Astrocyte of the spinal cord (primary cell): ENCODE measurements at places on chromosomes 3 and 15.

GRCh38 chr3:98967758-98968157, 66.3 kb upstream of the DCBLD2 start:
- no peak for DNase-seq

DNA sequence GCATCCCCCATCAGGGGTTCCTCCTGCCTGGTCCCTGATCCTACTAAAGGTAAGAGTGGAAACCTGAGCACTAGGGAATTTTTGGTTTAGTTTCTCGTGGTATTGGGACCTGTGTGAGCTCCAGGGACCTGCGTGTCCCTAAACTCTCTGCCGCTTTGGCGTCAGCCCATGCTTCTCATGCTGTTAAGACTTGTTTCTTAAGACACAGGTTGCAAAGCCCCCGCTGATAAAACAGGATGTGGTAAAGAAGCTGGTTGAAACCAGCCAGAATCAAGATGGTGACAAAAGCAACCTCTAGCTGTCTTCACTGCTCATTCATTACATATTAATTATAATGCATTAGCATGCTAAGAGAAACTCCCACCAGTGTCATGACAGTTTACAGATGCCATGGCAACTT, 64.6 kb downstream of the LYZL4 start:
- DNase-seq, result no peak

- no peak for DNase-seq
Observed at GRCh38 chr3:114310695-114311094, 16.9 kb downstream of the TIGIT start.

- DNase-seq, result no peak
Observed at GRCh38 chr15:27175472-27176153, 204.6 kb downstream of the GABRG3 start.

DNA sequence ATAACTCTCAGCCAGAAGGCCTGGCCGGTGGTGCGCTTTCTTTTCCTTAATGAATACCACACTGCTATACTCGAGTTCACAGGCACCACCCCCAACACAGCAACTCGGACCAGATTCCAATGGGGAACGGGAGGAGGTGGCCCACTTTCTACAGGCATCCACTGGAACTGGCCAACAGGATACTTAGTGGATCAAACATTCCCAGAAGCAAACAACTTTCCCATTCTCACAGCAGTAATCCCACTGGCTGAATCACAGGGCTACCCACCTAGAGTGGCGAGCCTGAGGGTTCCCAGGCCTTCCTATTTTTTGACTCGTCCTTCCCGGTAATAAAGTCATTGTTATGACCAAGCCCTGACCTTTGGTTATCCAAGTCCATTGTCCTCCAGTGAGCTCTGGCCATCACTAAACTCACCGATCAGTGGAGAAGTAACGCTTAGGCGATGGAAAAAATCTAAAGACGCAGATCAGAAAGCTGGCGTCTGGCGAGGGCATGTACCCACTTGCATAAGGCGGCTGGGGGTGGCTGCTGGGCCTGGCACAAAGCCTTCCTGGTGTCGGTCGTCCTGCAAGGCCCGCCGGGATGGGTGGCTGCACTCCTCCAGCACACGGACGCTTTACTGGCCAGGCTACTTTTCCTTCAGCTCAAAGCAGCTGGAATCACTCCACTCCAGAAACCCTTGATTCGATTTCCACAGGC, 1.2 kb downstream of the EOGT start:
- no peak for DNase-seq

DNA sequence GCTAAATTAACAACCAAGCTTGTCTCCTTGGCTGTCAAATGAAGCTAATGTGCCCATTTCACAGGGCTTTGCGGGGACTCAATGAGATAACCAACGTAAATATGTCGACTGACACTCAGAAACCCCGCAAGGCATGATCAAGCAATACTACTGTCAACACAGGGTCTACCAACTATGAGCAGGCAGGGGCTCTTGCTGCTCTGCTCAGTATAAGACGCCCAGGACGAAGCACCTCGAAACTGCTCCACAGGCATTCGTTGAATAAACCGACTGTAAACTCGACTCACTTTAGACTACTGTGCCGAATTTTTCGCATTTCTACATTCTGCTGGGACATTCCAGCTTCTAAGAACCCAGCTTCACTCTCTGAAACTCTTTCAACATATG, 55.0 kb downstream of the FEZF2 start:
- DNase-seq, result no peak

DNA sequence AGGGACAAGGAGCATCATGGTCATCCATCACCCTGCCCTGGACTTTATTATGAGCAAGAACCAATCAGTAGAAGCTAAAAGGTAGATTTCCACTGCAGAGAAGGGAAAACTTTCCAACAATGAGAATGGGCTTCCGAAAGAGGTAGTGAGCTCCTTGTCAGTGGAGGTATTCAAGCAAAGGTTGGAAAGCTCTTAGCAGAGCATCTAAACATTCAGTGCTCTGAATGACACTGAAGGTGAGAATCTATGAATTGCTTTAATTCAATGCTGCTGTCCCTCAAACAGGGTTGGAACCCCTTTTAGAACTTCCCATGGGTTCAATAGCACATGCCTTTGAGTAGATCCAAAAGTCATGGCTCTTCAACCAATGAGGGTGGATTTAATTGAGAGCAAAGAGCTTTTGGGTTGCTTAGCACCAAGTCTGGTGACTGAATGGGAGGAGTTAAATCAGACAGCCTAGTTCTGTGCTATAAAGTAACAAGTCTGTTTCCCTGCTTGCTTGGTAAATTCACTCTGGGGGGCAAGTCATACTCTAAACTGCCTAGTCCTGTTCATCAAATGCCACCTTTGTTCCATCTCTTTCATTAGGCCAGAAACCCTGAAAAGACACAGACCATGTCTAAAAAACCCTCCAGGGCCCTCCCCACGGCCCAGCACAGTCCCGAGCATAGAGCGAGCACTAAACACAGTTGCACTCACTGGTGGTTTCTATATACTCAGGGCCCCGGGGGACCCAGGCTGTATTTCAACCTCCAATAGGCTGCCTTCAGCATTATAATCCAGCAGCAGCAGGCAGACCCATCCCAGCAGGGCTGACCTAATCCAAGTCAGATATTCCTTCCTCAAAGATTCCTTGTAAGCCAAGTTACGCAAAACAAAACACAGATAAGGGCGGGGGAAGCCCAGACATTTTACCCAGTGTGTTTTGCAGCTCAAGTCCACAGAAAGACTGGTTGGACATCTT, 161.2 kb downstream of the MEGF11 start:
- no peak for DNase-seq

DNA sequence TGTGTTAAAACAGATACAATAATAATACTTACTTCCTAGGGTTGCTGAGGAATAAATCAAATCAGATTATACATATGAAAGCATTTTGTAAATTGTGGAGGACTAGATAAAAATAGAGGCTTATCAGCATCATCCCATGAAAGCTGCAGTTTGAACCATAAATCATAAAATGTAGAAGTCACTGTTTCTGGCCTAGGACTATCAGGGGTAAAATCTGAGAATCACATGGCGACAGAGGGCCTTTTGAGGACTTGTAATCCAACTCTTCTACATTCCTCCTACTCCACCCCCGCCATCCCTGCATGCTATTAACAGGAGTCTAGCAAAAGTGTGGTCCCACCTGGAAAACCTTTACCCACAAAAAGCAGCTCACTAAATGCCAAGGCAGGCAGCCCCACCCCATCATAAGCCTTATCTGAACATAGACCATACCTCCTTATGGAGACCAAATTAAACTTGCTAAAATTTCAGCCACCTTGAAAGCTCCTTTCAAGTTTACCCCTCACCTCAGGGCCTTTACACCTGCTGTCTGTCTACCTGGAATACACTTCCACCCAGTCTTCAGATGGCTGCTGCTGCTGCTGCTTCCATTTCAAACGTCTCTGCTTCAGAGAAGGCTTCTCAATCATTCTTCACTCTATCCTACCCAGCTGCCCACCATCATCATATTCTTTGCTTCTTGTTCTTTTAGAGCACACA, 11.5 kb downstream of the MB21D2 start:
- DNase-seq, result no peak

DNA sequence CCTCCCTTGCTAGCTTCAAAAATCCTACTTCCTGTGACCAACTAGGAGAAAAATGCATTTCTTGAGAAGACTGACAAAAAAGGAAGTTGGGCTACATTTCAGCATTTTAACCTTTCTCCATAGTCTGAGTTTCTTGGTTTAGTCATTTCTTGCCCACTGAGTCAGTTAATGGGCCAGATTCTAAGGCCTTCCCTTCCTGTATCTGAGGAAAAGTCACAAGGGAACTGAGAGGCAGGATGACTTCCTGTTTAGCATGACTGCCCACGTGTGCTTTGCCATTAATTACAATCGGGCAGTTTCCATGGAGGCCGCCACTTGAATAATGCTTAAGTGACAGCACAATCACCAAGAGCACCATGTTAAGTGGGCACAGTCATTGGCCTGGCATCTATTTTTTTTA, 794.4 kb upstream of the LMCD1 start:
- peak; percentile 26 for DNase-seq

DNA sequence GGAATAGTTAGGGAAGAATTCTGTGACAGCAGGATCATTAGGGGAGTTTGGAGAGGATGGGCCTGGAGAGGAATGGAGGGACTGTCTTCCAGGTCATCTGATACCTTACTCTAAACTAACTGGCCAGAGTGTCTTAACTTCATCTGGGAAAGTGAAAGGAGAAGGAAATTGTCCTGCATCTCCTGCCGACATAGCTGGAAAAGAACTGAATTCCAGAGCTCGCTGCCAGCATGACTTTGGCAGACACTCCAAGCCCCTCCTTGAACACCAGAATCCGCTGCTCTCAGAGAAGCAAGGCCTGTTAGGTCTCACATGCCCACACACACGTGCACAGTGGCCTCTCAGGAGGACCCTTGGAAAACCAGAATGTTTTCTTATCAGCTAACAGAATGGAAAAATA, 10.5 kb downstream of the ABI3BP start:
- peak; percentile 40 for DNase-seq
